ENCODE measurements at places on chromosomes 2 and 18.
A peak's percentile ranks its signal among the peaks of the same experiment; 100 is the strongest.

- DNase-seq = peak; percentile 45
These were observed 54.9 kb upstream of the CAPN13 start for GRCh38 chr2:30862054-30862651.

DNA sequence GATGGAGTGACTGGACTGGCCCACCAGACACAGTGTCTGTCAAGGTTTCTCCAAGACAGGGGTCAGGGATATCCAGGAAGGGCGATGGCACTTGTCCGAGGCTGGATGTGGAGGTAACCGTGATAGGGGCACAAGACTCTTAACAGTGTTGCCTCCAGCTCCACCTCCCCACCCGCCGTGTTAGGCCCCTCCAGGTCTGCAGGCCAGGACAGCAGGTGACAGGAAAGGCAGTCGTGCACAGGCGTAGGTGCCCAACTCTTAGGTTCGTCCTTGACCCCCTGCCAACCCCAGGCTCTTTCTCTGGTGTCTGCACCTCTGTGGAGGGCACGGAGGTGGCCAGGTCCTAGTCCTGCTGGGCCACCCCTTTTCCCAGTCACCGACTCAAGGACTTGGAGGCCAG, 10.1 kb downstream of the ITM2C start:
- no peak for DNase-seq

DNA sequence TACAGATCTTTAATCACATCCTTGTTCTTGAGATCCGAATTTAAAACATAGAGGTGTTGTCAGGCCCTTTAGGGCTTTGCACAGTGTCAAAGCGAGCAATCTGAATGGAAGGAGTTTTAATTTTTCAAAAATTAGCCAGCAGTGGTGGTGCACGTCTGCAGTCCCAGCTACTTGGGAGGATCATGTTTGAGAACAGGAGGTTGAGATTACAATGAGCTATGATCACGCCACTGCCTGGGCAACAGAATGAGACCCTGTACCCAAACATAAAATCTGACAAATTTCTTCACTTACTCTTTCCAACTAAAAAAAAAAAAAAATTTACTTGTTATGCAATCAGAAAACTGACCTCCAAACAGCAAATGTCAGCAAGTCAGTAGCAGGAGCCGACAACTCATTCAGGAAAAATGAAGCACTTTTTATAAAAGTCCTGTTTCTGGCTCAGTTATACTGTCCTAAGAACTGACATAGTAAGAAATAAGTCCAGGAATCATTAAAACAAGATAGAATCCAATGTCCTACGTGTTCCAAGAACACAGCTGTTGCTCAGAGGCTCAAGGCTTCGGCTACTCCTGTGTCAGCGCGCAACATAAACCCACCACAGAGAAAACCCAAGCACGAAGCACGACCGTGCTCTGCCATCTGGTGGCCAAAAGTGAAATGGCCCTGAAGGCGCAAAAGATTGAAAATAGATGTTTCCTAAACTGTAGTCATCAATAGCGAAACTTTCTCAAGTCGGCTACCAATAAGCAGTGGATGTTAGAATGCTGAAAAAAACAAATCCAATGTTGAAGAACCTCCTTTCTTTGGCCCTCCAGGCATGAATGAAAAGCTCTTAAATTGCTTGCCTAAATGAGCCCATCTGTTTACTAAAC, 138.1 kb downstream of the INO80D start:
- peak; percentile 58 for DNase-seq

- no peak for DNase-seq
These were observed 37.4 kb downstream of the VAPA start for GRCh38 chr18:9951022-9951859.

GRCh38 chr2:173028671-173029070, 47.0 kb upstream of the MAP3K20 start:
- DNase-seq = no peak
